AG20443 (cell line): ENCODE measurements at places on chromosomes 4 and X.

- peak; percentile 49 for DNase-seq
Measured at GRCh38 chr4:26088433-26088928, 174.5 kb downstream of the SMIM20 start.

DNA sequence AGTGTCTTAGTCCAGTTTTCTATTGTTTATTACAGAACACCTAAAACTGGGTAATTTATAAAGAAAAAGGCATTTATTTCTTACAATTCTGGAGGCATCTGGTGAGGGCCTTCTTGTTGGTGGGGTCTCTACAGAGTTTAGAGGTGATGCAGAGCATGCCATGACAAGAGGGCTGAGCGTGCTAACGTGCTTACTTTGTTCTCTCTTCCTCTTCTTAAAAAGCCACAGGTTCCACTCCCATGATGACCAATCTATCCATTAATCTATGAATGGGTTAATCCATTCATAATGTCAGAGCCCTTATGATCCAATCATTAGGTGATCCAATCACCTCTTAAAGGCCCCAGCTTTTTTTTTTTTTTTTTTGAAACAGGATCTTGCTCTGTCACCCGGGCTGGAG lies 291.5 kb upstream of the GALNTL6 start:
- DNase-seq: no peak

GRCh38 chr4:69601065-69601464 lies 38.4 kb downstream of the UGT2A2 start:
- DNase-seq: no peak

GRCh38 chr4:112492321-112492720 lies 23.7 kb downstream of the NEUROG2 start:
- DNase-seq: no peak

- DNase-seq: no peak
Measured at GRCh38 chr4:141416219-141416618, 195.5 kb downstream of the ZNF330 start.

- DNase-seq: no peak
Measured at GRCh38 chrX:65925592-65925991, 114.3 kb downstream of the VSIG4 start.

GRCh38 chr4:176137631-176138030 lies 57.8 kb downstream of the SPATA4 start:
- DNase-seq: peak; percentile 37

DNA sequence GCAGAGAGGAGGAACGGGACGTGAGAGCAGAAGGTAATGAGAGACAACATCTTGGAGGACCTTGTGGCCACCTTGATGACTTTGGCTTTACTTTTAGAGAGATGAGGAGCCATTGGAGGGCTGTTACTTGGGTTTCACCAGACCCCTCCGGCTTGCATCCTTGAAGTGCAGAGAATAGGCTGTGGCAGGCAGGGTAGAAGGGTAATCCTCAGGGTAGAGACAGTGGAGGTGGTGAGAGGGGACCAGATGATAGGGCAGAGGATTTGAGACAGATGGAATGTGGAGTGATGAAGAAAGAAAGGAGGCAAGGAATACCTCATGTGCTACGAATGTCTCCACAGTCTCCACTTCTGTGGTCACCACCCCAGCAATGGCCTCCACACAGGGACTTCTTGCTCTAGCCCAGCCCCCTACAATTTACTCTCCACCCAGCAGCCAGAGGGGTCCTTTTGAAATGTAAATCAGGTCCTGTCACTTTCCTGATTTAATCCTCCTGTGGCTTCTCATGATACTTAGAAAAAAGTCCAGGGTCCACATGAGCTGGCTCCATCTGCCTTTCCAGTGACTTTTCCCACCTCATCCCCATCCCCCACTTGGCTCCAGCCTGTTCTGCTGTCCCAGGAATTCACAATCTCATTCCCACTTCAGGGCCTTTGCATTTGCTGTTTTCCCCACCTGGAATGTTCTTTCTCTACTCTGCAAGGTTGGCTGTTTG lies 115.0 kb downstream of the PJA1 start:
- no peak for DNase-seq

- peak; percentile 30 for DNase-seq
Measured at GRCh38 chr4:68021185-68021584, 57.9 kb upstream of the TMPRSS11A start.

- DNase-seq: no peak
Measured at GRCh38 chr4:108906866-108907367, 144.1 kb upstream of the ETNPPL start.

DNA sequence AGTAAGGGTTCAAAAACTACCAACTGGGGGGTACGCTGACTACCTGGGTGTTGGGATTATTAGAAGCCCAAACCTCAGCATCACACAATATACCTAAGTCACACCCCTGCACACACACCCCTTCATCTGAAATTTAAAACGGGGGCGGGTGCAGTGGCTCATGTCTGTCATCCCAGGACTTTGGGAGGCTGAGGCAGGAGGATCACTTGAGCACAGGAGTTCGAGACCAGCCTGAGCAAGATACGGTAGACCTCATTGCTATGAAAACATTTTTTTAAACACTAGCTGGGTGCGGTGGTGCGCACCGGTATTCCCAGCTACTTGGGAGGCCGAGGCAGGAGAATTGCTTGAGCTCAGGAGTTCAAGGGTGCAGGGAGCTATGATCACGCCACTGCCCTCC lies 331.0 kb downstream of the ASMT start:
- DNase-seq: no peak

DNA sequence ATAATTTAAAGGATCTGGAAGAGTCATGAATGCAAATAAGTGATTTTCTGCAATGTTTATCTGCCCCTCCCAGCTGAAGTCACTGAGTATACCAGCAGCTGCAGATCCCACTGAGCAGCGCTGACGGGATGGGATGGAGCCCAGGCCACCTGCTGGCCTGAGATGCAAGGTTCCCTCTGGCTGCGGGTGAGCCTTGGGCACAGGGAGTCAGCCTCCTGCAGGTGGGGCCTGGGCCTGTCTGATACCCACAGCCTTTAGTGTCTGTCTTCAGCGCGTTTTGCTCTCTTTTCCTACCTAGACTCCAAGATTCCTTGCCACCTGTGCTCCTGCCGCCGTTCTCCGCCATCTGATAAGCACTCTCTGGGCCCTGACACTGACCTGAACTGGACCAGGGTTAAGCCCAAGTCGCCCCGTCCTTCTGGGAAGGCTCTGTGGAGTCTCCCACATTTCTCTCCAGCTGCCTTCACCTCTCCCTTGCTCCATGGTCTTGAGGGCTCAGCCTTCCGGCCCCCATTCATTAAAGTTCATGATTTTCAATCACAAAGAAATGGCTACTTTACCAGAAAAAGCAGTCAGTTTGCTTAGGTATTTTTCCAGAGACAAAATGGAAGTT lies 223.1 kb upstream of the FAT1 start:
- DNase-seq: peak; percentile 36

GRCh38 chr4:83074086-83074704 lies 39.2 kb downstream of the COPS4 start:
- peak; percentile 72 for DNase-seq

DNA sequence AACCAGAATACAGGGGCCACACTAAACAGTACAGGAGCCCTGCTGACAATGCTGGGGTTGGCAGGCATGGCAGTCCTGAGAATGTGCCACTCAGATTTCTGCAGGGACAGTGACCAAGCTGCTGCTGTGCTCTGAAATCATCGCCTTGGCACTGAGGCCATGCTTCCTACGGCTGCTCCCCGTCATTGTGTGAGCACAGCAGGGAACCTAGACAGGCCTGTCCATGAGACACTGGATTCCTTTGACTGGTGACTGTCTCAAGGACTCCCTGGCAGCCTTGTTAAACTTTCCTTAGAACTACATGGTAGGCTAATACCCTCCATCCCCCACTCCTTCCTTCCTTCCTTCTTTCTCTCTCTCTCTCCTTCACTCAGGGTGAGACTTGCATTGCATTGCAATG lies 111.4 kb downstream of the LUZP4 start:
- DNase-seq: peak; percentile 7

DNA sequence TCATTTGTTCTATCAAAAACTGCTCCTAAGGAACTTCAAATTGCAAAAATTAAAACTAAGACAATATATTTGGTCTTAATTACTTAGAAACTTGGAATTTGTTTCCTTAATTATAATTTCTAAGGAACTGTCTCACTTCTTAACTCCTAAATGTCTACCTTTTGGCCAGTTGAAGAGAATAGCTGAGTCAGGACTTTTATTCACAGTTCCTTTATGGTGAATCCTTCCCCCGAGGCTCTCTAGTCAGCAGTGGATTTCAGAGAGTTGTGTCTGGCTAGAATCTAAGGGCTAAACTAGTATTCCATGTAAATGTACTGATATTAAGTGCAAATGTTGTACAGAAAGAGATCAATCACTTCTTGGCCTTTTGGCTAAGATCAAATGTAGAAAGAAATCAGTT lies 69.3 kb downstream of the AMMECR1 start:
- no peak for DNase-seq

DNA sequence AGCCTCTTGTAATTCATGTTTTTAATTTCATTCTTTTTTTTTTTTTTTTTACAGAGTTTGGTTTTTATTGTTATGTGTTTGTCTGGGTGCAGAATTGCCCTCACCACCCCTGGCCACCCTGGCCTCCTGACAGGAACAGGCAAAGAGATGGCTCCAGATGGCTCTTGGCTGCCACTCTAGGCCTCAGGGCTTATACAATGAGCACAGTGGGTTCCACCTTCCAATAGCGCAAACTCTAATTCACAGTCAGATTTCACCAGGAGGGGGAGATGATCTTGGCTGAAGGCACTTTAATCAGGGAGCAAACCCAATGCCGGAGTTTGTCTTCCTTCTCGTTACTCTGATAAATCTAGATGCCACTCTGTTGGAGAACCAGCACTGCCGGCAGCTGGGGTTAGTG lies 24.8 kb downstream of the CPE start:
- DNase-seq: no peak

DNA sequence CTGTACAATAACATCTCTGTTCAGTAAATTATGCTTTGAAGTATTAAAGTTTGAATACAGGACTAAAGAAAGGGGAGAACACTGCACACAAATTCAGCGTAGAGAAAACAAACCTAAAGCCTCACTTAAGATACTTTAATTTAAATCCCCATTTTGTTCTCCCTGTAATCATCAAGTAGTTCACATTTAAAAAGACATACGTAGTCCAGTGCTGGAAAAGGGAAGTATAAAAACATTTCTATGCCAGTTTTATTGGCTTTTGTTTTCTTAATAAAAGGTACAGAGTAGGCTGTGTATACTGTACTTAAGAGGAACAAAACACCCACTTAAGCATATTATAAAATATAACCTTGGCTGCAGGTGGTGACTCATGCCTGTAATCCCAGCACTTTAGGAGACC lies 101.6 kb downstream of the FGF16 start:
- no peak for DNase-seq

- peak; percentile 7 for DNase-seq
Measured at GRCh38 chr4:2849267-2850152, 5.9 kb downstream of the ADD1 start.

DNA sequence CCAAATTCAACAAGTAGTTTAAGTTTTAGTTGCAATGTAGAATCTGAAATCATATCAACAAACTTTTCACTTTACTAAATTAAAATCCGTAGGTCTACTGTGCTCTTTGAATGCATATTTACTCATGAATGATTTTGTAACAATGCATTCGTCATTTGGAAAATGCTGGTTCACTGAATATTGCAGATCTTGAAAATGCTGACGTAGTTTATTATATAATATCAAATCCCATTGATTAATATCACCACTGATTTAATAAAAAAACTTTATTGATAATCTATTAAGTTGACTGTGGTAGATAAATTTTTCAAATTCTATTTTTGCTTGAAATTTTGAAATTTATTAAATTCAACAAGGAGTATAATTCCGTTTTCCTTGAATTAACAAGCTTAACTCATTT lies 540.0 kb downstream of the GRID2 start:
- DNase-seq: no peak

GRCh38 chr4:168639914-168640313 lies 143.1 kb downstream of the PALLD start:
- no peak for DNase-seq

DNA sequence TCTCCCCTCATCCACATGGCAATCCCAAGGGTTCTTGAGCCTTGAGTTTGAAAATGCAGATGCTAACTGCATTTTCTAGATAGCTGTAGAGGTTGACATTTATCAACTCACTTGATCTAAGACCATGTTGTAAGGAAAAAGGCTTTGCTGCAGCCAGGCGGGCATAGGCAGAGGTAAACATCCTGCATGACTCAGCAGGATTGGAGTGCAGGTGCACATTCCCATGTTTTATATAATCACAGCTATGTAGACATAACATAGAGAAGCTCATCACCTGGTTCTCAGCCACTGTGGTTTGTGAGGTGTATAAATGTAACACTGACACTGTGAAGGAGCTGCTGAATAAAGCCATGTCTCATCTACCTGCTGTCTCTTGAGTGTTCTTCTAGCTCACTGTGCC lies 62.3 kb upstream of the PDE5A start:
- DNase-seq: no peak

DNA sequence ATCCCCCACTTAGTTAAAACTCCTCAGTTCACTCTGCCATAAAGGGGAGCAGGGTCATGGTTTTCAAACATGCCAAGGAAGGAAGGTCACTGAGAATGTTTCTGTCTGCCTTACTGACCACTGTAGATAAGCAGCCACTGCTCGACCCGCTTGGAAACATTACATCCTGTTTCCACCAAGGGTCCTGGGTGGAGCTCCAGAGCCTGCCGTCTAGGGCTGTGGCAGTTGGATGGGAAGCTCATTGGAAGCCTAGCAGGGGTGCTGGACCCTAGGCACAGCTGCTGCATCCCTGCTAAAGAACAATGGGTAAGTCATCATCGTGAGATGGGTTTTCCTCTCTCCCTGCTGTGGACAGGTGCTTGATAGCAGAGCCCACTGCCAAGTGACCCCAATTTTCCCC lies 76.0 kb upstream of the SRD5A3 start:
- DNase-seq: no peak

DNA sequence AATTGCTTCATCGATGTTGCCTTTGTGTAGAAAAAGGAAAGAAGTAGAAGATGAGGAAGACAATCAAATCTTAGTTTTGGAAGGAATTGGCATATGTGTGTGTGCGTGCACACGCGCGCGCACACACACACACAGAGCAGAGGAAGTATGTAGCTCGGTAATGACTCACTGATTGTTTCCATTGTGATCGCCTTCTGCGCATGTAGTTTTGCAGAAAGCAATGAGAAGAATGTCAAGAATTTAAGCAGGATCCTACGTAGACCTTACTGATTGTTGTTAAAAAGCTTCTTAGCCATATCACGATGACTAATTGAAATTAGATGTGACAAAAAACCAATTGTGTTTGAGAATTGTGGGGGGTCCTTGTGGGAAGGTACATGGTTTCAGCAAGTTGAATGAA lies 12.8 kb upstream of the LIMCH1 start:
- no peak for DNase-seq

DNA sequence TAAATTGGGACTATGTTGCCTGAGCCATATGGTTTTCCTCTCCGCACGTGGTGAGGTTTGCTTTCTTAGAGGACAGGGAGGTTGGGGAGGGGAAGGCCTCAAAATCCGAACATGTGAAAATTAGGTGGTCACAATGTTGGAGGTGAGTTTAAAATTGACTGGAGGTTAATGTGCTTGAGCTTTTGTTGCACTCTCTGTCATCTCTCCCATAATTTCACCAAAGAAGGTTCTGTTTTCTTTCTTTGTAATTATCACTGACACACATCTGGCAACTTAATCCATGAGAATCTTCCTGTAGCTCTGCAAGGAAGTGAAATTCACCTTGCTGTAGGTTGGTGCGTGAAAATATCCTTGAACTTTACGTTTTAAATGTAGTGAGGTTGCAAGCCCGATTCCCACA lies 225.5 kb downstream of the PDGFC start:
- DNase-seq: no peak
